ENCODE measurements at places on chromosomes 2 and 18. TPM values are rescaled to one million over a fixed set of nuclear protein-coding genes. Genes with fewer than 3 reads are reported as not detected.

DNA sequence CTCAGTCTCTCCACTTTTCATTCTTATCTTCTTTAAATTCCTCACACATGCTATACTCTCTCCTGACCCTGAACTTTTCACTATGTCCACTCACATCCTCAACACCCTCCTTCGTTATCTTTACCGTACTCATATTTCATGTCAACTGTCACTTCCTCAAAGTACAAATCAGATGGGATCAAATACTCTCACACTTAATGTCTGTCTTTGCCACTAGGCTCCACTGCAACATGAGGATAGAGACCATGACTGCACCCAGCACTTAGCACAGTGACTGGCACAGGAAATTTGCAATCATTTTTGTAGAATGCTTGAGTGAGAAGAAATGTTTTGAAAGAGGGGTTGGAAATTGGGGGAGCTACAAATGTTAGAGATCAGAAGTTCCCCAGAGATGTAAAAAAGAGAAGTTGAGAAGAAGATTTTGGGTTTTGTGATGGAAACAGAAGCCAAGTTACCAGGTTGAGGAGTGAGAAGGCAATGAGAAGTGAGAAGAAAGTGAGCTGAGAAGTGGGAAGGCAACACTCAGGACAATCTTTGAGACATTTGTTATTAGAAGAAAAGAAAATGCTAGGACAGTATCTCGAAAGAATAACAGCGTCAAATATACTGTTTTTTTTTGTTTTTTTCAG, 87.0 kb downstream of the CCDC141 start:
- no peak overlapping the region for H3K27ac ChIP-seq
- no peaks in the 10 kb centered on the region for H3K27me3 ChIP-seq
- no peaks in the 10 kb centered on the region for H3K4me1 ChIP-seq
- peaks cover 80% of the 10 kb centered on the region for H3K36me3 ChIP-seq
- H3K4me3 ChIP-seq: no peak overlapping the region
- DNase-seq: no peak

DNA sequence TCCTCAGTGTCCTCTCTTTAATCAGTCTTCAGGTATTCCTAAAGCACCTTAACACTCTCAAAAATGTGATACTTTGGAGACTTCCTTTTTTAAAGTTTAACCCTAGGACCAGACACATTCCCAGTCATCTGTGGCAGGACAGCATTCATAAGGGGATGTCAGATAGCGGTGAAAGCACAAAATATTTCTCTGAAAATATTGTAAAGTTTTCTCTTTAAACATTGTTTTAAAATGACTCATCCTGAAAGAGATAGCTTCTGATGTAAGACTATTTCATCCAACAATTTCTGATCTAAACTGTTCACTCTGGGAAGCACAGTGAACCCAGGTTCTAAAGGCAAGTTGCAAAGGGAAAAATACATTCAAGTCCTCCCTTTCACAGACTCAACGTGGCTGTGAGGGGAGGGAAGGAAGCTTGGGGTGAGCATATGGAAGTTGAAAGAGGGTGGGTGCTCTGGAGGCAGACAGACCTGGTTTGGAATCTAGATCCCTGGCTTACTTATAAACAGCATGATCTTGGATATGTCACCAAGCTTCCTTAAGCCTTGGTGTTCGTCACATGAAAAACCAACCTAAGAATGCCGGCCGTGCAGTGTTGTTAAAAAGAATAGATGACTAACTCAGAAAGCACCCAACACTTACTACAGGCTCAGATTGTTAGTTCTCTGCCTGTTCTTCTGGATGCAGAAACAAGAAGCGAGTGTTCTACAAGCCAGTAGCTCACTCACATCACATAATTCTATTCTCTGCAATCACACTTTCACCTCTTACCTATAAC, 12.1 kb downstream of the GALNT14 start:
- peaks cover 21% of the 10 kb centered on the region for H3K27me3 ChIP-seq
- no peak for DNase-seq
- H3K4me3 ChIP-seq: no peak overlapping the region
- no peaks in the 10 kb centered on the region for H3K36me3 ChIP-seq
- no peak overlapping the region for H3K27ac ChIP-seq

DNA sequence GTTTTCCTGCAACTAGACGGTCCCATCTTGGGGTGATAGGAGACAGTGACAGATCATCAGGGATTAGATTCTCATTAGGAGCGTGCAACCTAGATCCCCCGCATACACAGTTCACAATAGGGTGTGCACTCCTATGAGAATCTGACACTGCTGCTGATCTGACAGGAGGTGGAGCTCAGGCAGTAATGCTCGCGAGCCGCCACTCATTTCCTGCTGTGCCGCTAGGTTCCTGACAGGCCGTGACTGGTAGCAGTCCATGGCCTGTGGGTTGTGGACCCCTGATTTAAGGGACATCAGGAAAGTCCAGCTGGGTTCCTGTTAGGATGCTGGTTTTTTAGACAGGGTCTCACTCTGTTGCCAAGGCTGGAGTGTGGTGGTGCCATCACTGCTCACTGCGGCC, 48.7 kb downstream of the PTPRM start:
- no peak overlapping the region for H3K4me3 ChIP-seq
- H3K27ac ChIP-seq: no peak overlapping the region
- H3K27me3 ChIP-seq: no peaks in the 10 kb centered on the region
- H3K4me1 ChIP-seq: peaks cover 10% of the 10 kb centered on the region
- DNase-seq: no peak

DNA sequence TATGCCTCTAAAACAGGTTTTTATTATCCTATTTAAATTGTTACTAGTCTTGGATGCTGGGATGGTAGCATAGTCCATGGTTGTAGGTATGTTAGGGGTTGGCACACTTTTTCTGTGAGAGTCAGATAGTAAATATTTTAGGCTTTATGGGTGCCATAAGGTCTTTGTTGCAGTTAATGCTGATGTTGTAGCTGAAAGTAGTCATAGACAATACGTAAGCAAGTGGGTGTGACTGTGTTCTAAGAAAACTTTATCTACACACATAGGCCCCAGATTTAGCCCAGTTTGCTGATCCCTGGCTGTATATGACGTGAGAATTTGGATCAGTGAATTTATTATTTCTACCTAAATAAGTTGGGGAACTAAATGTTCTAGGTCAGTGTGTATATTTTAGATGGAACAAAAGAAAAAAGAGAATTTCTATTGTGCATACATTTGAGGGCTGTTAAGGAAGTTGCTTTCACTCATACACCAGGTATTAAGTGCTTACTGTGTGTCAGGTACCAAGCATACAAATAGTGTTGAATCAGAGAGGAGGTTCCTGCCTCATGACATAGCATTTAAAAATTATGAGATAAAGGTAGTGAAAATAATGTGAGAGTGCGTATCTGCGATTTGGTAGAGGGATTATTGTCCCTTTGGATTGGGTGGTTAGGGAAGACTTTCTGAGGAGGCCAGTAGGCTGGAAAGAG, 39.4 kb downstream of the AGFG1 start:
- H3K27me3 ChIP-seq: no peaks in the 10 kb centered on the region
- no peak overlapping the region for H3K4me3 ChIP-seq

GRCh38 chr2:6940820-6941219, 23.6 kb downstream of the RNF144A start:
- no peak overlapping the region for H3K4me3 ChIP-seq
- H3K4me1 ChIP-seq: no peaks in the 10 kb centered on the region
- DNase-seq: peak; percentile 70

DNA sequence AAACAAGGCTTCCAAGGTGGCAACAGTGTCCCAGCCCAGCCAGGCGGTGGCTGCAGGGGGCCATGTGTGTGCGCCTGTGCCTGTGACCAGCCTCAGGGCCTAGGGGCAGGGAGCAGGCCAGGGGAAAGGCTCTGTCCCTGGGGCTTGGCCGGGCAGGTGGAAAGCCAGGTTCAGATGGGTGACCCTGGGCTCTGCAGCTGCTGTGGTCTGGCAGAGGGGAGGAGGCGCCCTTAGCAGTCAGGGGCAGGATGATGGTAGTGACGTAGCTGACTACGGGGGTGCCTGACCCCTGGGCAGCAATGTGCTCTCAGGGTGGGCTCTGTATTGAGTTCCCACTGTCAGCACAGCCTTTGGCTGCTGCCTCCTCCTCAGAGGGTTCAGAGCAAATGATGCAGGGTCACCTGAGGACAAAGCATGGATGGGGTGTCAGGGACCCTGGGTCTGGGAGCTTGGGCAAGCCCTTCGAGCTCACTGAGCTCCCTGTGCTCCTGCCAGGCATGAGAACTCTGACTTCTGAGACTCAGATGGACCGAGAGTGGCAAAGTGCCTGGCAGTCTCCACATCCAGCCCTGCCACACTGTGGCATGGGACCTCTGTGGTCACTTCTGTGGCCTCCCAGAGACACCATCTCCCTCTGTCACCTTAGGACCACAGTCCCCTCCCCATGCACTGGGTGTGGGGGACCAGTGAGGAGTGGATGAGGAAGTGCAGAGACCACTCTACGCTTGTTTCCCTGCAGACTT, 56.6 kb upstream of the ALPP start:
- H3K27ac ChIP-seq: no peak overlapping the region

DNA sequence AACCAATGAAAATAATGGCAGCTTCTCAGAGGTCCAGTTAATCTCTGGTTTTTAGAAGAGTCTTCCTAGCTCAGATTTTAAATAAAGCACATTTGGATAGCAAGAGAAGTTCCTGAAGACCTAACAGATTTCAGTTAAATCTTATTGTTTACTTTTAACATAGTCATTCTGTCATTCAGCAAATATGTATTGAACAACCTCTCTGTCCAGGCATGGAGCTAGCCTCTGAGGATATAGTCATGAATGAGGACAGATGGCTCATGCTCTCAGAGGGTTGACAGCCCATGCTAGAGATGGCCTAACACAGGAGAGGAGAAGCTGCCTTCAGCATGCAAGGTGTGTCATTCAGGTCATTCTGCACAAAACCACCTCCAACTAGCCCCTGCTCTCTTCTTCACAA, 6.2 kb downstream of the CCBE1 start:
- no peak overlapping the region for H3K27ac ChIP-seq
- H3K4me1 ChIP-seq: peaks cover 26% of the 10 kb centered on the region
- H3K4me3 ChIP-seq: no peak overlapping the region
- no peak for DNase-seq
- no peaks in the 10 kb centered on the region for H3K36me3 ChIP-seq

DNA sequence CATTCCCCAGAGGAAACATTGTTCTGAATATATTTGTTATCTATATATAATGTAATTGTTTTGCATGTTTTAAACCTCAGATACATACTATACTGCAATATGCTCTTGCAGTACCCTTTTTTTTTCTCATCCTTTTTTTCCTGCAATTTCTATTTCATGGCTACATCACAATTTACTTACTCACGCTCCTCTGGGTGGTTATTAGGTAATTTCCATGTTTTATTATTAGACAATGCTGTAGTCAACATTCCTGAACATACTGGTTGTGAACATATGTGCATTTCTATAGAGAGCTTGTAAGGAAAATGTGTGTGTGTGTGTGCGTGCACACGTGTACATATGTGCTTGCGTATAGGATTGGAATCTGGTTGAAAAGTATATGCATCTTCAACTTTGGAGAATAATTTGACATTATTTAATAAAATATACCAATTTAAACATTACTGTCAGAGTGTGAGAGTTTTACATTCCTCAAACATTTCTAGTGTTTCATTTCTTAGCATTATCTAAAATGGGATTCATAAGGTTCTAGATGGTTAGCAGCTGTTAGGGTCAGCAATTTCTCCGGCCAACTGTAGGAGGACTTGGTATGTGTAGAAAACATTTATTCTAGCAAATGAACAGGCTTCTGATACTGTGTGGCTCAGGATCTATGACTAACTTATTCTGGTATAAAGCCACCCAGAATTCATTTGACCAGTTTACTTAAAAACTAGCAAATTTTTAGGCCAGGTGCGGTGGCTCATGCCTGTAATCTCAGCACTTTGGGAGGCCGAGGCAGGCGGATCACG, 22.4 kb downstream of the NCOA1 start:
- peaks cover 30% of the 10 kb centered on the region for H3K27me3 ChIP-seq
- no peak overlapping the region for H3K4me3 ChIP-seq

DNA sequence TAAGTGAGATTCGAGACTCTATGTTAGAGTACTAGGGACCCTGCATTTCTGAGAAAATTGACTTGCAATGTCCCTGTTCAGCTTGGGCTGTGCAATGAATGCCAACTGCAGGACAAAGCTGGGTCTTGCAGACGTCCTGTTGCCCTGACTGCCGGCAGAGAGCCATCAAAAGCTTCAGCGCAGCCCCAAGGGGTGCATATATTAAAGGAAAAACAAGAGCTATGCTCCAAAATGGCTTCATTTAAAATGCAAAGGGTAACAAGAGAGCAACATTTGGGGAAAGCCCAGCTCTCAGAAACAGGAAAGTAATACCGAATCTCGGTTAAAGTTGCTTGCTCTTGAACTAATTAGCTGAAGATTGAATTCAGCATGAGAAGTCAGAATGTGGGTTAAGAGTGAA, 110.9 kb upstream of the PNPT1 start:
- H3K4me3 ChIP-seq: no peak overlapping the region
- no peak for DNase-seq
- no peak overlapping the region for H3K27ac ChIP-seq
- no peaks in the 10 kb centered on the region for H3K36me3 ChIP-seq

GRCh38 chr18:62512532-62512931, 10.3 kb upstream of the ZCCHC2 start:
- H3K27me3 ChIP-seq: no peaks in the 10 kb centered on the region
- no peaks in the 10 kb centered on the region for H3K36me3 ChIP-seq
- DNase-seq: no peak
- no peak overlapping the region for H3K4me3 ChIP-seq
- no peaks in the 10 kb centered on the region for H3K4me1 ChIP-seq

GRCh38 chr2:147490401-147491261, 354.2 kb upstream of the ACVR2A start:
- peaks cover 17% of the 10 kb centered on the region for H3K4me1 ChIP-seq
- no peaks in the 10 kb centered on the region for H3K27me3 ChIP-seq
- no peak overlapping the region for H3K4me3 ChIP-seq
- no peak overlapping the region for H3K27ac ChIP-seq
- no peaks in the 10 kb centered on the region for H3K36me3 ChIP-seq
- no peak for DNase-seq

DNA sequence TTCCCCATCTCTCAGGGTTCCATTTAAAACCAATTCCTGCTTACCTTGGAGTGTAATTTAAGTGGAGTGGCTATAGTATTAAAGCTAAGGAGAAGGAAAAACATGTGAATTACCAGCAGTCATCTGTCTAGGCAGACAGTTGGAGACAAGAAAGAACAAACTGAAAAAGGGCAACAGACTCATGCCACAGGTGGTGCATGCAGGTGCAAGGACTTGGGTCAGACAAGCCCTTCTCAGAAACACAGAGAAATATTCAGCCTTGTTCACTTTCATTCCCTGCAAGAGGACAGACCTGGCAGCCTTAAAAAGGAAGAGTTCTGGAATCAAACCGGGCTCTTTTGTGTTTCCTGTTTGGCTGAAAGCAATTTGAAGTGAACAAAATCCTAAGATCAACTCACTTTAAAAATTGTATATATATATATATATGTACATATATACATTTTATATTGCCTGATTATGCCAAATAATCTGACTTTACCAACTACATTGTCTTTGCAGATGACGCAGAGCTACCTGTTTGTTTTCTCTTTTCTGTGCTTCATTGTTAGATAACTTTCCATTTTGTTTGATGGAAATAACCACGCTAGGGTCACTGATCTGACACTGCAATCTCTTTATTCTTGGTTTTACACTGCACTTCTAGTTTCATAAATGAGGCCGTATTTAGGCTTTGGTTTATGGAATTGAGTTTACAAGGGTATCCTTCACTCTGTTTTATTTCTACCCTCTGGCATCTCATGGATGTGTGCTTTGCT, 35.1 kb upstream of the VPS54 start:
- no peak for DNase-seq
- H3K4me1 ChIP-seq: peaks cover 8% of the 10 kb centered on the region
- no peak overlapping the region for H3K27ac ChIP-seq
- no peaks in the 10 kb centered on the region for H3K36me3 ChIP-seq

MPHOSPH10 gene
- total RNA-seq: 30.1 TPM

DPP4 gene
- total RNA-seq: 1.2 TPM

C2orf80 gene
- total RNA-seq: not detected

All from endodermal cell (in vitro differentiated cells).